MM.1S (cell line): ENCODE measurements at places on chromosomes 2 and 18.

DNA sequence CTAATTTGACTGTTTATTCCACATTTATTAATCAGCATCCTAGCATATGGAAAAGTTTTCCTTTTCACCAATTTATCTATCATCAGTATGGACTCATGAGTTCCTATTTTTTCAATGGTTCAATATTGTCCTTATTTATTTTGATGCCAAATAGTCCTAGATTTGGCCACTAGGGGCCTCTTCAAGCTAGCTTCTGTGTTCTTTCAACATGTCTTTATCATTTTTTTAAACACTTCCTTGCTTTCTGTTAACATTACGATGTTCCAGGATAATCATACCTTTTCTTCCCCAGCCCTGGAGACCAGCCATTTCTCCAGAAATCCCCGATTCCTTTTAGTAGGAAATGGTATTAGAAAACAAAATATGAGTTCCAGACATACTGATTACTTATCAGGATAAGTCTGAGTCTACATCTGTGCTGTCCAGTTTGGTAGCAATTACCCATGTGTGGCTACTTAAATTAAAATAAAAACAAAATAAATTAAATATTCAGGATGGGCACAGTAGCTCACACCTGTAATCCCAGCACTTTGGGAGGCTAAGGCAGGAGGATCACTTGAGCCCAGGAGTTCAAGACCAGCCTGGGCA, 70.6 kb downstream of the RPE start:
- no peak overlapping the region for H3K27ac ChIP-seq
- H3K4me3 ChIP-seq, result no peak overlapping the region
- H3K27me3 ChIP-seq, result no peaks in the 10 kb centered on the region
- peak; percentile 24 for DNase-seq
- no peaks in the 10 kb centered on the region for H3K36me3 ChIP-seq
- H3K4me1 ChIP-seq, result no peaks in the 10 kb centered on the region

DNA sequence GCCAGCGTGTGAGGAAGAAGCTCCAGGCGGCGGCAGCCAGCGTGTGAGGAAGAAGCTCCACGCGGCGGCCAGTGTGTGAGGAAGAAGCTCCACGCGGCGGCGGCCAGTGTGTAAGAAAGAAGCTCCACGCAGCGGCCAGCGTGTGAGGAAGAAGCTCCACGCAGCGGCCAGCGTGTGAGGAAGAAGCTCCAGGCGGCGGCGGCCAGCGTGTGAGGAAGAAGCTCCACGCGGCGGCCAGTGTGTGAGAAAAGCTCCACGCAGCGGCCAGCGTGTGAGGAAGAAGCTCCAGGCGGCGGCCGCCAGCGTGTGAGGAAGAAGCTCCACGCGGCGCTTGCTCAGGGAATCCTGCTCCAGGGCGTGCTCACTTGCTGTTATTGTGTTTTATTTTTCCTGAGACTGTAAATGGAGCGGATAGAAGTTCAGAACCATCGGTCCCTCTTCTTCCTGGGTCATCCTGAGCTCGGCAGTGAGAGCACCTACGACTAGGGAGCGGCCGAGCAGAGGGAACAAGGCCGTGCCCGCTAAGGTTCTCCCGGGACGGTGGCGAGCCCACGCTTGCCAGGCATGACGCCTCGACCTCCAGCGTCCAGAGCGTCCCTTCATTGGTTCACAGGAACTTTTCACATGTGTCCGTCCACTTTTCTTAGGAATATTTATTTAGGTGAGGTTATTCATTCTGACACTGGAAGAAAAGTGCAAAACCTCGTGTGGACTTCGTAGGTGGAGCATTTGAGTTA, 94.2 kb downstream of the TMEM18 start:
- no peak overlapping the region for H3K4me3 ChIP-seq
- H3K27me3 ChIP-seq, result no peaks in the 10 kb centered on the region; the same call in none of the 2 replicates
- no peaks in the 10 kb centered on the region for H3K36me3 ChIP-seq
- no peak for DNase-seq
- no peaks in the 10 kb centered on the region for H3K4me1 ChIP-seq

DNA sequence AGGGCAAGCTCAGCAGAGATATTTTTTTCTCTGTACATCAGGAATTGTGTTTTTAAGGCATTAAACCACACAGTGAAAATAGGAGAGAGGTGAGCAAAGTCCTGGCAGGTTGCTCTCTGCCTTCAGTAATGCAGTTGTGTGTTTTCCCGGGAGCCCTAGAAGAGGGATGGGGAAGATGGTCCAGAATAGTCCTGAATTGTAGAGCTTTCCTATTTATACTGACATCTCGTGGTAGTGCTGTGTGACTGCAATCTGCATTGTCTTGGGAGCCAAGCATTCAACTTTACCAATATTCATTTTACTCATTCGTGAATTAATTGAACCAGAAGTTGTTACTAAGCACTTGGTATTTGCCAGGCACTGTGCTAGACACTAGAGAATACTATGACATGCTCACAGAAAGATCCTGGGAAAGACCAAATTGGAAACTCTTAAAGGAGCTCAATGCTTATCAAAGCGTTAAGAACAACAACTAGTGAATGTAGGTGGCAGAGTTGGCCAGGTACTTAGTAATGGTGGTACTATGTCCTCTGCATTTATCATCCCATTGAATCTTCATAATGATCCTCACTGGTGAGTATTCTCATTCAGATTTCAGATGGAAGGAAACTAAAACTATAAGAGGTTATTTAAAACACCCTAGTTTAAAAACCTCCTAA, 214.6 kb downstream of the TRIB2 start:
- H3K4me1 ChIP-seq, result no peaks in the 10 kb centered on the region
- H3K27me3 ChIP-seq, result no peaks in the 10 kb centered on the region
- H3K4me3 ChIP-seq, result no peak overlapping the region
- H3K36me3 ChIP-seq, result no peaks in the 10 kb centered on the region

- no peak for DNase-seq
- no peaks in the 10 kb centered on the region for H3K27me3 ChIP-seq
- H3K4me1 ChIP-seq, result peaks cover 25% of the 10 kb centered on the region
Measured at GRCh38 chr2:128380061-128380889, 61.6 kb upstream of the HS6ST1 start.

DNA sequence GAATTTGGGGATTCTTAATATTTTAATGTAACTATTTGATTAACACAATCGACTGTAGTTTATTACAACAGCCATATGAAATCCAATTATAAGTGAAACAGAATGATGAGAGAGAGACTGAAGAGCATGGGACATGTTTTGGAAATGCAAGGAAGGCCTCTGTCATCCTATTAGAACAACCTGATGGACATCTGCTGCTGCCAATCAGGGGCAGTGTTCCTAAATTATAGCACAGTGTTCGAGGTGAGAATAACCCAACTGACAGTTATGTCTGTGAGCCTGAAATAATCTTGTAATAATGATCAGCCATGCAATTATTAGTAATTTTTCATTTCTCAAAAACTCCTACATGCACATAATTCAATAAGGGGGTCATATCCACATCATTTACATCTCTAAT, 73.6 kb downstream of the CCDC141 start:
- H3K4me3 ChIP-seq, result no peak overlapping the region
- no peaks in the 10 kb centered on the region for H3K4me1 ChIP-seq
- H3K27ac ChIP-seq, result no peak overlapping the region
- H3K27me3 ChIP-seq, result no peaks in the 10 kb centered on the region
